CD4-positive, alpha-beta T cell treated with Interleukin-2 at 100 ng/mL for 4 hours (primary cell): ENCODE measurements at places on chromosomes 5 and 9.

DNA sequence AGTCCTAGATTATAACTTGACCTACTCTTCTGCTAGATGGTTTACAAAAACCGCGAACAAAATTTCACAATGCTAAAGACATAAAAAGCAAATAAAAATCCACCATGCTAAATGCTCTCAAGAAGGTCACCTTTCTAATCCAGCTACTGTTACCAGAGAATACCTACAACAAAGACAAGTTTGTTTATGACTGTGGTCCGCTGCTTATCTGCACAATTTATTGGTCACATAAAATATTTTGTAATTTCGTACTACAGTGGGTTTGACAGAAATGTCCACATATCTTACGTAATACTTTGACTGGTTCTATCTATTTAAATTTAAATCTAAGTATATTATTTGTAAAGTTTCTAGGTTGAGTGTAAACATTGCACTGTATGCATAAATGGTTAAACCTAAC lies 257.6 kb upstream of the ZNF608 start:
- no peak for DNase-seq

DNA sequence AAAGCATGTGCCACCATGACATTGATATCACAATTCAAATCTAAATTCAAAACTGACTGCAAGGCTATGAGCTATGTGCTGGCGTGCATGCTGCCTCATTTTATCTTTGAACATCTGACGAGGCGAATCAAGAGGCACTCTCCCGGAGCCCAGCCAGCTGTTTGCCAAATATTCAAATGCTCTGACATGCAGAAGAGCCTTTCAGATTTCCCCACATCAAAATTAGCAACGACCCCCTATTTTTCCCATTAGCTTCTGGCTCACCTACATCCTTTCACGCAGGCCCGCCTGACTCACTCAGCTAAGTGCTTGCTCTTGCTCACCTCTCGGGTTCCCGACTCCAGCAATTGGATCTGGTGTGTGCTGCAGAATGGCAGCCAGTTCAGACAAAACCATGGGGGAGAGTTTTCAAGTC lies 159.0 kb downstream of the NR2F1-AS1 start:
- no peak for DNase-seq

GRCh38 chr5:149049371-149049781 lies 13.5 kb downstream of the SH3TC2 start:
- no peak for DNase-seq

DNA sequence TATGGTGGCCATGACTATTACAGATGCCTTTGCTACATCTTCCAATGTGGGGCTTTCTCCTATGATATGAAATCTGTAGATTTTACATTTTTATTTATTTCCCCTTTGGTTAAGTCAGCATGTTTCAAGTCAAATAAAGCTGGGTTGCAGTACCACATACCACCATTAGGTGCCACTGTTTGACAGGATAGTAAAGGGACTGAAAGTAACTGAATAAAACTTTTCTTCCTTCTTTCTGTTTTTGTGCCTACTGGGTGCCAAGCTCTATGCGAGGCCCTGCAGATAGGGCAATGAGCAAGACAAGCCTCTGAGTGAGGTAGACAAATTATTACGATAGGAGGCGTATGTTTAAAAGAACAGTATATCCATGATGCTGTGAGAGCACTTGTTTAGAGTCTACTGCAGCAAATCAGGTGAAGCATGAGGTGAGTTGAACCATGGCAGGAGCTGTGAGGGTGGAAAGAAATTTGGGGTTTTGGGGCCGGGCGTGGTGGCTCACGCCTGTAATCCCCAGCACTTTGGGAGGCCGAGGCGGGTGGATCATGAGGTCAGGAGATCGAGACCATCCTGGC lies 64.8 kb downstream of the GDNF start:
- no peak for DNase-seq

GRCh38 chr5:6307304-6307703 lies 71.0 kb downstream of the MED10 start:
- no peak for DNase-seq

- DNase-seq: peak; percentile 53
Observed at GRCh38 chr9:21964925-21965385, 29.2 kb downstream of the CDKN2A start.

DNA sequence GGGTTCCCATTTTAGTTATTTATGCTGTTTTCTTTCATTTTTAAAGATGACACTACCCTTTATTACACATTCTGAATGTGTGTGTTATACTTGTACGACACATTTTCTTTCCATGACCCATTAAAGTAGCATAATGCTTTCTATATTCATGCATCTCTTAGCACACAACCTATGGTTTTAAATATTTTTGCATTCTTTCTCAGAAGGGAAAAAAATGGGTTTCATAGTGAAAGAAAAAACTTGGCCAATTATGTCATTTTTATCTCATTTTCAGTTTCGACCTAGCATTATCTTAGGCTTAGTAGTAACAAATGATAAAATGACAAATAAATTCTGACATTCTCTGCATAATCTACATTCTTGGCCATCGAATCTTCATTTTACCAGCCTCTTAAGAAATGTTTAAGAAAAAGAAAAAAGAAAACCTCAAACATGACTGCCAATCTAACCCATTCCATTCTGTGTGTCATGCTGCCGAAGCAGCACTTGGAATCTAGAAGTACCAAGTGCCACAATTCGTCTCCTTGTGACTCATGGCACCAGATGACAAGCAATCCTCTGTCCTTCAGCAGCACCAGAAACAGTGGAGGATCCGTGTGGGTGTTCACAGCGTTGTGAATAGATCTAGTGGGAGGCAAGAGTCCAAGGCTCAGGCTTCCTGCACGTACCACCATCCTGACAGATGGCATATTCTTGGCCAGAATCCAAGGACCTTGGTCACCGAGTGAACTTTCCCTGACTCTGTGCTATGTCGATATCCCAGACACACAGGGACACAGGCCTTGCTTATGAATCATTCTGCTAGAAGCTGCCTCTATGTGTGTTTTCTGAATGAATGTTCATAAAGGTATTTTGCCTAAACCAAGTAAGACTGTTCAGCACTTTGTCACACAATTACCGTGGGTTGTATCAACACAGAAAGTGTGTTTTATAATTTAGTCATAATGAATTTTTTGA lies 502.7 kb downstream of the NR2F1-AS1 start:
- DNase-seq: no peak

GRCh38 chr9:20853866-20854265 lies 169.8 kb downstream of the FOCAD start:
- no peak for DNase-seq

GRCh38 chr9:107824556-107824955 lies 335.0 kb upstream of the KLF4 start:
- no peak for DNase-seq

GRCh38 chr5:140969880-140970279 lies 3.6 kb downstream of the PCDHAC2 start:
- no peak for DNase-seq

DNA sequence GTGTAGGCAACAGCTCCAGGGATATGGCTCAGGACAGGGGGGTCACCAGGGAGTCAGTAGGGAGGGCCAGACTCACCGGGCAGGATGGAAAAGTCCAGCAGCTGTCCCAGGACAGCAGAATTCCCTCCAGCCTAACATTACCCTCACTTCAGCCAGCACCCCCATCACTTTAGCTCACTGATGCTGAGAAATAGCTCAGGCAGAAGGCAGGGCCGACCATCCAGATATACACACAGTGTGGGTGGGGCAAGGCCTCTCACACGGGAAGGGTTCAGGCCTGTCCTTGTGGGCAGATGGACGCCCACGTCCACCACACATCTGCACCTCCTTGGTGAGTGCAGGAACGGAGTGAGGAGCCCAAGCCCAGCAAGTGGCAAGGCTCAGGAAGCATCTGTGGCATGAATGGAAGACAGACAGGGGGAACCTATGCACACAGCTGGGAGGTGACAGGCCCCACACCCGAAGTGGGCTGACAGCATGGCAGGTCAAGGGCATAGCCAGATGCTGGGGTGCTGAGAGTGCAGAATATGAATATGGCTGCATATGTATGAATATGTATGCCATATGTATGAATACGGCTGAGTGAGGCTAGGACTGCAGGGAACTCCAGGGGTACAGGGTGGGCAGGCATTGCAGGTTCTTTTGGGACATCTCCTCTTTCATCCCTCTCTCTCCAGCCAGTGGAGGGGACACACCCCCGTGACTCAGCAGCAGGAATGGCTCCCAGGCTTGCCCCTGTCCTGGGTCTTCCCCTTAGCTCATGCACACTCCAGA lies 17.0 kb downstream of the BICD2 start:
- no peak for DNase-seq

DNA sequence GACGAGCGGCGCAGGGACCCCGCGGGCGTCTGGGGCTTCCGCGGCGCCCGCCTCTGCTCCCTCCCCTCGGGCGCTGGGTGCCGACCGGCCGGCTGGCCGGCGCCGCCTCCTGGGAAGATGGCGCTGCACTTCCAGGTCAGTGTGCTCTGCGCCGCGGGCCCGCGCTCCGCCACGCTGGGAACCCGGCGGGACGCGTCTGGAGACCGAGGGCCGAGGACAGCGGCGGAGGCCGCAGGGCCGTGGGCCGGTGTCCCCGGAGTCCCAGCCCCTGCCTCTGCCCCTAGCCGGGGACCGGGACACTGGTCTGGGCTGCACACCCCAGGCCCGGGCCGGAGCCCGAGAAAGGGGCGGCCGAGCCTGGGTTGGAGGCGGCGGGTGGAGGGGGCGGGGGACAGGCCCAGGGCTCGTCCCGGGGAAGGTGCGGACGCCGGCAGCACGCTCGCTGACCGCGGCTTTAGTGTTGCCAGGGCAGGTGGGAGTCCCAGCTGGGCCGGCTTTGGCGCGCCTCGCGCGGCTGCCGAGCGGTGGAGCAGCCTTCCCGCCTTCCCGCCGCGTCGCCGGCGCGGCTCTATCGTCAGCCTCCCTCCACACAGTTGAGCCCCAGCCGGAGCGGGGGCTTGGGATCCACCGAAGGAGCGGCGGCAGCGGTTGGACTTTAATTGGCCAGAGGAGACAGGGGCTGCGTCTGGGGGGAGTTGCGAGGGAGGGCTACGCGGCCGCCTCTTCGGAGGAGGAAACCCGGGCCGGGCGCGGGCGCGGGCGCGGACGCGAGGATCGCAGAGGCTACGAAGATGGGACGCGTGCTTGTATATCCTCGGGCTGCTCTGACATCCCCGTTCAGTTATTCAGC lies at the start of gene RANBP17:
TSS of gene RANBP17 (plus strand) at position 102 of the 850 bp plus-strand sequence.
- no peak for DNase-seq

DNA sequence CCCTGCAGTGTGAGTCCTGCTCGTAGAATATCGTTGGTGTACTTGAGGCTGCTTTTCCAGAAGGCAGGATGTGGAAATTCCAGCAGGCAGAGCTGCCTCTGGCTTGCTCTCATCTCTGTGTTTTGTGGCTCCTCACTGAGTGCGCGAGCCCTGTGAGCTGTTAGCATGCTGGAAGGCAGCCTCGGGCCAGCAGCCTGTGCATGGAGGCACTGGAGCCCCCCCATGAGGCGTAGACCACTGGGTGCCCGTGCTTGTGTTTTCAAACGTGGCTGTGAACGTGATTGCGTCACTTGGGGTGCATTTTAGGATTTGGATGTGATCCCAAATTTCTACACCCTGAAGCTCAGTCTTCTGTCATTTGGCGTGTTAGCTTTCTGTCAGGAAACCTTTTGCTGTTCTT lies 3.2 kb downstream of the WDR5 start:
- no peak for DNase-seq

GRCh38 chr9:15433661-15434060 lies 11.0 kb downstream of the SNAPC3 start:
- no peak for DNase-seq

GRCh38 chr9:101738566-101739183 lies at the start of gene GRIN3A:
Gene GRIN3A (minus strand): TSS chr9:101738647. CDS start chr9:101737979, 668 bp downstream.
- no peak for DNase-seq

GRCh38 chr5:135315386-135315785 lies 83.6 kb downstream of the MACROH2A1 start:
- DNase-seq: no peak

DNA sequence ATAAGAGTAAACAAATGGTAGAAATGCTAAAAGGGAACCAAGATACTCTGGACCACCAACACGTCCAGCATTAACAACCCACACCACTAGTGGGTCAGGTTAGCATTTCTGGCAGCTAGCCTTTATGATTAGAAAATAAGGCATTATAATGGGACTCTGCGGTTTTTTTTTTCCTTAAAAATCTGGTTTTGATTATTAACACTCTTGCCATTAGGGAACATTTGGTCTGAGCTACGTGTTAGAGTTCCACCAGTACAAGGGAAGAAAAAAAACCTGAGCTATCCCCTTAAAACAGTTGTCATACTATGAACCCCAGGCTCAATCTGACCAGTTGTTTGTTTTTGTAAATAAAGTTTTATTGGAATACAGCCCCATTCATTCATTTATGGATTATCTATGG lies 110.4 kb downstream of the NTRK2 start:
- DNase-seq: no peak

GRCh38 chr5:180438785-180439780 lies 55.1 kb upstream of the CNOT6 start:
- DNase-seq: no peak

DNA sequence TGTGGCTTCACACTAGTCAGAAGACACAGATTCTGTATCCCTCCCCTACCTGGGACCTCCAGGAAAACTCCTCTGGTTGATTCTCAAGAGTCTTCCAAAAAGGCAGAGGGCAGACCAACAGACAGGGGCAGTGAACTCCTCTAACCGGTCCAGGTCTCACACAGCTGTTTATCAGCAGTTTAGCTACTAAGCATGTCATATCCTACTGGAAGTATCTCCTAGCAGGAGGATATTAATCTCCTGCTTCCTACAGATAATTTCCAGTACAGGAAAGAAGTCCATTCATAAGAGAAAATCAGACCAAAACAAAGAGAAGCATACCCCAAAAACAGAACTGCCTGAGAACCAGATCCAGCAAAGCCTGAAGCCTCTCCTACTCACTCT lies 64.3 kb downstream of the DTWD2 start:
- DNase-seq: no peak

DNA sequence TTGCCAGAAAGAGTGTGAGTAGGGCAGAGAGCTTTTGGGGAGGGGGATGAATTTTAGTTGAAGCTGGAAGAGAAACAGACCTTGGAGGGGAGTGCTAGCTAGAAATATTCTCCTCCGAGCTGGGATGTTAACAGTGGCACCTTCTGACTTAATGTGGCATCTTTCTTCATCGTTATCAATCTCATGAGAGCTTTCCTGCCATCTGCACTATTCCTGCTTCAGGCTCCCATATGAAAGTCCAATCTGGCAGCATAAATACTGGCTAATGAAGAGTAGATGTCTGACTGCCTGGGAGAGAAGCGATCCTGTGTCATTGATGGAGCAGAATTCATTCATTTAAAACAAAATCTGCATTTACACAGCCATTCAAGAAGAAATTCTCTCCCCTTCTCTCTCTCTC lies 284.5 kb downstream of the TMEM38B start:
- no peak for DNase-seq
